ENCODE measurements at places on chromosomes 11 and 22.

- no peak for DNase-seq
Observed at GRCh38 chr22:24099666-24100065, 81.6 kb upstream of the SUSD2 start.

DNA sequence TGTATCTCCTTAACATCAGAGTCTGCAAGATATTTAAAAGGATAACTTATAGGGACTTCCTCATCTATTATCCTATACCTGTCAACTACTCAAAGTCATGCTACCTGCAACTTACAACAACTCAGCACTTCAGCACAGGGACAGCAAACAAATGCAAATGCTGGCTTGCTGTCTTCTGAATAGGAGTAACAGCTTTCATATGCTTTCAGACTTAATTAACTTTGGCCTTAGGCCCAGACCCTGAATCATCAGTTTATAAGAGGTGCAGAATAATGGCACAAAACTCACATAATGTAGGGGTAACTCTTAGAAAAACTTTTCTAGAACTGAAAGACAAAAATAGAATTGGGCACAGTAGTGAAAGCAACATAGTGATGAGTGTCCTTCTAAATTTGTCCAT is 953.4 kb downstream of the DLG2 start:
- peak; percentile 17 for DNase-seq

GRCh38 chr11:65575568-65576231 is at the start of gene EHBP1L1:
TSS of gene EHBP1L1 (plus strand) at chr11:65576053. CDS start at chr11:65576303, 250 bp downstream.
- DNase-seq, result no peak

DNA sequence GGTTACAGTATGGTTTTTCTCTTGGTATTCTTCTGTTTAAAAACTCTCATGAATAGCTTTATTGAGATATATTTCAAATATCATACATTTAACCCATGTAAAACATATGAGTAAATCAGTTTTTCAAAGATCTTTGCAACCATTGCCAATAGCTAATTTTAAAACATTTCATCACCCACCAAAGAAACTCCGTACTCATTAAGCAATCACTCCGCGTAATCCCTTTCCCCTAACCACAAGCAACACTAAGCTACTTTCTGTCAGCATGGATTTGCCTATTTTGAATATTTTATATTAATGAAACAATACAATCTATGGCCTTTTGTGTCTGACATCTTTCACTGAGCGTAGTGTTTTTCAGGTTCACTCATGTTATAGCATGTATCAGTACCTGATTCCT is 697.9 kb upstream of the ANO5 start:
- no peak for DNase-seq

DNA sequence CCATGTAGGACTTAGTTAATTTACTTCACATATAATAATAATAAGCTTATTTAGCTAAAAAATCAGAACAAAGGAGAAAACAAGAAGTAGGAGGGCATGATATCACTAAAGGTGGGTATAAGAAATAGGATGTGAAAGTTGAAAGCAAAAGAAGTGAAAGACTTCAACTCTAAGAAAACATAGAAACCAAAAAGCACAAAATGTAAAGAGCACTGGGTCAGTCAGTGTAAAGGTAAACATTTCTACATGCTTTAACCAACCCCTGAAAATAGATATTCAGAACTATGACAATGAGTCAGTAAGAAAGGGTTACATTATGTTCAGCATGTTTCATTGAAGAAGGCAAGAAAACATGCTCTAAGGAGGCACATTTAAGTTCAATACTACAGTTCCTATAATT is 298.8 kb downstream of the SWAP70 start:
- no peak for DNase-seq

DNA sequence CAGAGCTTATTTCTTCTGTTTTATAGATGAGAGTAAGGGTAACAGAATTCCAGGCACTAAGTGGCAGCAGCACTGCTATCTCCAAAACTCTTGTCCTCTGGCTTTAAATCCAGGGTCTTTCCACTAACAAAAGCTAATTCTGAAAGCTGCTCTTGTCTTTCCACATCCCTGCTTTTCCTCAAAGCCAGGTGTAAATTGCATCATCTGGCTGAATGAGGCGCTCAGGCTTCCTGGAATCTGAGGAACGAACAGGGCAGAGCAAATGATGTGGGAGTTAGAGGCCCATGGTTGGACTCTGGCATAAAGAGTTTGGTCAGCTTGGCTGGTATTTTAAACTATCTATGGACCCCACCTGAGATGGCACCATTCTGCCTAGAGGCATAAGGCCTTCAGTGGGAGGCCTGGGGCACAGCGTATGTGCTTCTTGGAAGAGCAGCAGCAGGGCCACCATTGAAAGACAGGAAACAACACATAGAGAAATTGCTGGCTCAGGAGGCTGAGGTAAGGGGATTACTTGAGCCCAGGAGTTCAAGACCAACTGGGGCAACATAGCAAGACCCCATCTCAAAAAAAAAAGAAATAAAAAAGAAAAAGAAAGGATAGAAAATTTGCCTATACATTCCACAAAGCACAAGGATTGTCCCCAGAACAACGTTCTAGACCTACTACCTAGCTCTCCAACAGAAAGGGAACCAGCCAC is 1.9 kb downstream of the KCNJ5 start:
- DNase-seq, result no peak

Measured in GM04504 (cell line).